Activated CD8-positive, alpha-beta memory T cell treated with anti-CD3 and anti-CD28 coated beads, Interleukin-2, amount 50 U/mL, for 48 hours (primary cell): ENCODE measurements at places on chromosomes 2 and 18.
A peak's percentile ranks its signal among the peaks of the same experiment; 100 is the strongest.

- no peak for DNase-seq
Observed at GRCh38 chr2:99960790-99961189, 181.6 kb downstream of the AFF3 start.

- peak; percentile 59 for DNase-seq
Observed at GRCh38 chr18:8705961-8706790, 820 bp downstream of the MTCL1 start.

- DNase-seq, result no peak
Observed at GRCh38 chr18:51622702-51623101, 425.2 kb upstream of the MEX3C start.

GRCh38 chr2:64325852-64326577 lies 127.9 kb upstream of the LGALSL start:
- DNase-seq, result peak; percentile 70

GRCh38 chr18:37235583-37235982 lies 330.0 kb downstream of the CELF4 start:
- no peak for DNase-seq

DNA sequence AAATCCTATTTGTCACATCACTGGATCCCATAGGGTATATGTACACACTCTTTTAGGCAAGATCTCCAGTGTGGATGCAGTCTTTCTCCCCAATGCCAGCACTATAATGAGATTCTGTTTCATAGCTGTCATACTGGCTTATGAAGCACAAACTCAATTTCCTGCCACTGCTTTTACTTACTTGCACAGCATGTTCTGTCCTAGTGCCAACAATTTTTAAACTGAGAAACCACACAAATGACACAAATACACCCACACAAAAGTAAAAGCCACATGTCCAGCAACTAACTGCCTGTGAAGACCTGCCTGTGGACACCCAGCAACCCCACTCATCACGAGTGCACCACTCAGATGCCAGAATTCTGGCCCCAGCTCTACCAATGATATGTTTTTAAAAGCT lies 29.6 kb upstream of the RNU4ATAC start:
- no peak for DNase-seq

DNA sequence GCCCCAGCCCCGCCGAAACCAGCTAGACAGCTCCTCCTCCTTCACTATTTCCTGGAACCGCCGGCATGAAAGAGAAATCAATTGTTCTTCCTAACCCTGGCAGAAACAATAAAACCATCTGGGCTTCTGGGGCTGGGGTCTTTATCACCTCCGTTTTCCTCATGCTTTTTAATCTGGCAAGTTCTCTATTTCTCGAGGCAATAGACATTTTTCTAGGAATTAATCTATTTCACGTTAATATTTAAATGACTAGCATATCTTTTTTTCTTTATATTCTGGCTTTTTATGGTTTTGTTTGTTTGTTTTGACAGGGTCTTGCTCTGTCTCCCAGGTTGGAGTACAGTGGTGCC lies 1.4 kb upstream of the KIF1A start:
- no peak for DNase-seq

- peak; percentile 4 for DNase-seq
Observed at GRCh38 chr2:236677368-236677767, 107.7 kb downstream of the ACKR3 start.

GRCh38 chr2:26456440-26457250 lies 21.3 kb downstream of the OTOF start:
- DNase-seq, result no peak
